SHP77 treated with DMSO at 0.1 percent for 48 hours (cell line): ENCODE measurements at places on chromosomes 6 and 20.

- DNase-seq = no peak
Measured at GRCh38 chr6:70343313-70343712, 40.4 kb upstream of the COL9A1 start.

DNA sequence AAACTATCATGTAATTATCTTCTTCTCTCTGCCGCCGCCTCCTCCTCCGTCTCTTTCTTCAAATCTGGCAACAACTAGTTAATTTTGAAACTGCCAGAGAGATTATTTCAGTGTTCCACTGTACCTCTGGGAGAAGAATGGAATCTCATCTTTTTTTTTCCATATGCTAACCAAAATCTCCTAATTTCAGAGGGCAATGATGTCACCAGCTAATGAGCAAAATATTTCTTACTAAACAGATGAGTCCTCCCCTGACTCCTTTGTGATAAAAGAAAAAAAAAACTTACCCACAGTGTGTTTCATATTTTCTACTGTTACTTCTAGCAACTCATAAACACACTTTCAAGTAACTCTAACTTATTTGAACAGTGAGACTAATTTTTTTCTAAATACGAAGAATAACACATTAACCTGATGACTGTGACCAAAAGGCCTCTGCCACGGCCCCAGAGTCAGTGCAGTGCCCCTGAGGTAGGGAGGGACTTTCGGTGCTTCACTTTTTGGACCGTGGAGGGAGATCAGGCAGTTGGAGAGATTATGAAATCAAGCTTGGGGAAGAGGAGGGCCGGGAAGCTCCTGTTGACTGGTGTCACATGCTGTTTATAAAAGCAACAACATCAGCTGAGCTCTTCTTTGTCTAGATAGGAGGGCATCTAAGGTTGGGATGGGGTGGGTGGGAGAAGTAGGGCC is 159.6 kb downstream of the SASH1 start:
- no peak for DNase-seq

DNA sequence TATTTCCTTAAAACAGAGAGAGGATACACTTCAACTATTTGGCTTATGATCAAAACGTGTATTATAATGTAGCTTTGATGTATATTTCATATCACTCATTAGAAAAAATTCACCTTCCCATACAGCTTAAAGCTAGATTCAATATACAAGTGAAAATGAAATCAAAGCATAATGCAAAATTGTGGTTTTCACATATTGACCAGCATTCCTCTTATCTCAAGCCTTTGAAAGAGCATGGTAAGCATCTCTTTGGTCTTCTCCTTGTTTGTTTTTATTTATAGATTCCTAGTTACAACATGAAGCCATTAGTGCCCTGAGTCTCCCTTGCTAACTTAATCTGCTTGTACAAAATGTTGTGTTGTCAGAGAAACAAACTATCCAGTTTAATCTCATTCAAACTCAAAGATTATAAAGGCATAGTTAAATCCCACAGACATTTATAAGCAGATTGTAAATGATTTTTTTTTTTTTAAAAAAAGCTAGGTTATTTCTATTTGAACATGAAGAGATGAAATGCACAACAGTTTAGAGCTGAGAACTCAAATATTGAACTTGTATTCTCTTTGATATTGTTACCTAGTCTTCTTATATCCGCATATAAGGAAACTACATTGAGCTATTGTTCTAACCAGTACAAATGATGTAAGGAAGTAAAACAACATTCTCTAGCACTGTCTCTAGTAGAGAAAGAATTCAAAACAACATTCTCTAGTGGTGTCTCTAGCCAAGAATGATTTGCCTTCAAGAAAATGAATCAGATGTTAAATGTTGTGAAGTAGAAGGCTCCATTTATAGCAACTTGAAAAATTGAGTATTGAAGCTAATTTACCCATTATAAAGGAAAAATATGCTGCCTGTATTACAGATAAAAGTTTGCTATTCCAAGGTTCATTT is 31.2 kb upstream of the SMIM28 start:
- DNase-seq = no peak

DNA sequence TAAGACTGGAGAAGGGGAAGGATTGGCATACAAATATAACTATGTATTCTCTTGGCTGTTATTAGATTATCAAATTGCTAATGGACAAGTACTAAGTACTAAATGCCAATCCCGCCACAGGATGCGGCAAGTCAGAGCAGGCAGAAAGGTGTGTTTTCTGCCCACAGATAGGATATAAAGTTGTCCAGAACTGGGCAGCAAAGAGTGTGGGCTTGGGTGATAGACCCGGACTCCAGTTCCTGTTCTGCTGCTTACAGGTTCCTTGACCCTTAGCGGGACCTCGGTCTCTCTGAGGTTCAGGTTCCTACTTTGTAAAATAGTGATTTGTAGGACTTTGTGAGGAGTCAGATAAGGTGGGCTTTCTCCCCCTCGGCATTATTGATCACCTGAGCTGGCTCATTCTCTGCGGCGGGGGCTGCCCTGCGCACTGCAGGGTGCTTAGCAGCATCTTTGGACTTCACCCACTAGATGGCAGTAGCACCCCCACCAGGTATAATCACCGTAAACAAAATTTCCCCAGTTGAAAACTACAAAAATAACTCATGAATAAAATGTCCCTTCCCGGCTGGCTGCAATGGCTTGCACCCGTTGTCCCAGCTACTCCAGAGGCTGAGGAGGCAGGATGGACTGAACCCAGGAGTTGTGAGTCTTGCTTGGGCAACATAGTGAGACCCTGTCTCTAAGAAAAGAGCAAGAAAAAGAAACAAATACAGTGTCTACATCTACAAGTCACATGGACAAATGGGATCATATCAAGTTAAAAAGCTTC is 193.1 kb downstream of the DOK5 start:
- DNase-seq = peak; percentile 34

DNA sequence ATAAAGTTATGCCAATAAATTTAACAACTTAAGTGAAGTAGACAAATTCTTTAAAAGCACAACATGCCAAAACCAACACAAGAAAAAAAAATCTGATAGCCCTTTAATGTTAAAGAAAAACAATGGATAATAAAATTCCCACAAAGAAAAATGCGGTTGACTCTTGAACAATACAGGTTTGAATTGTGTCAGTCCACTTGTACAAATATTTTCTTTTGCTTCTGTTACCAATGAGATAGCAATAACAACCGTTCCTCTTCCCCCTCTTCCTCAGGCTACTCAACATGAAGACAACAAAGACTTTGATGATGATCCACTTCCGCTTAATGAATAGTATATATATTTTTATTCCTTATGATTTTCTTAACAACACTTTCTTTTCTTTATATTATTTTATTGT is 283.9 kb upstream of the MAN1A1 start:
- DNase-seq = no peak

DNA sequence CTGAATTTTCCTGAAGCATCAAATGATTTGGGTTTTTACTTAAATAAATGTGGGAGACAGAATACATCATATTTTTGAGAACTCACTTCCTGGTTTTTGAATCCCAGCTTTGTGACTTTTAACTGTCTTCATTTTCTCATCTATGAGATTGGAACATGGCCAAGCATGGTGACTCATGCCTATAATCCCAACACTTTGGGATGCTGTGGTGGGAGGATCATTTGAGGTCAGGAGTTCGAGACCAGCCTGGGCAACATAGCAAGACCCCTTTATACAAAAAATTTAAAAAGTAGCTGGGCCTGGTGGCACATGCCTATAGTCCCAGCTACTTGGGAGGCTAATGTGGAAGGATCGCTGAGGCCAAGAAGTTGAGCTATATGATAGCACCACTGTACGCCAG is 122.3 kb downstream of the QKI start:
- no peak for DNase-seq

DNA sequence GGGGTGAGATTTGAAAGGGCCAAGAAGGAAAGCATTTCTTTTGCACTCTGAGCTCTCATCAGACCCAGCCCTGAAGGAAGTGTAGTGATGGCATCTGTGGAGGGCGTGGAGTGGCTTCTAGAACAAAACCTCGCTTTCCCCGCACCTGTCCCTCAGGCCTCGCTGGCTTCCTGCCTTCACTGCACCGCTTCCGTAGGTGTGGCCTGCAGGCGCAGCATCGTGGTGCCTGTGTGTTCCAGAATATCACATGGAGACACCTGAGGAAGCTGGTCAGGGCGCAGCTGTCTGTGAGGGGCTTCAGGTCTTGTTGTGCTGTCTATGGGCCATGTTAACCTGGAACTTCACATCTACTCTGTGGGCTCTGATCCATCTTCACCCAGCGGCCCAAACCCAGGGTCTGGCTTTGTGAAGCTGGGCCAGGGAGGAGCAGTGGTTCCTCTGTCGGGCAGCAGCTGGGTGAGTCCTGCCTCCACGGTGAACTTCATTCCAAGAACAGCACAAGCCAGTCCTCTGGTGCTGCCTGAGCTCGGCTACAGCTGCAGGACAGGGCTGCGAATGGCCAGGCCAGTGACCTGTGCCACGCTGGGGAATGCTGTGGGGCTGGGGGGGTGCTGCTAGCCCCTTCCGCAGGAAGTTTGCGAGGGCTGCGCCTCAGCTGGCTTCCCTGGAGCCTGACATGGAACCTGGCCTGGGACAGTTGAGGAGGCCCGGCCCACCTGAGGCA is 40.9 kb downstream of the DSTN start:
- DNase-seq = no peak

DNA sequence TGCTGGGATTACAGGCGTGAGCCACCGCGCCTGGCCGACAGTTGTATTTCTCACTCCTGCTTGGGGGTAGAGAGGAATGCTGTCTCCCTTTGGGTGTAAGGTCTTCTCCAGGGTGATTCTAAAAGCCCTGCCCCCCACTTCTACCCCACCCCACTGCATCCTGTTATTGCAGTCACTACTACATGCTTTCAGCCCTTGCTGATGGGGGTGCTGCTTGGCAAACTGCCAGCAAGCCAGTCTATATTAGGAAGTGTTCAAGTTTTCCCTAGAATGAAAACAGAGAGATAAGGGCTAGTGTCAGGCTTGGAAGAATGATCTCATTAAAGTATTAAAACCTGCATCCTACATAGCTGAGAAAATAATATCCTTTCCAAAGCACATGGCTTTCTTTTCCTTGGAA is 31.3 kb downstream of the TTI1 start:
- no peak for DNase-seq

- DNase-seq = no peak
Measured at GRCh38 chr6:7016226-7016625, 91.5 kb upstream of the RREB1 start.

DNA sequence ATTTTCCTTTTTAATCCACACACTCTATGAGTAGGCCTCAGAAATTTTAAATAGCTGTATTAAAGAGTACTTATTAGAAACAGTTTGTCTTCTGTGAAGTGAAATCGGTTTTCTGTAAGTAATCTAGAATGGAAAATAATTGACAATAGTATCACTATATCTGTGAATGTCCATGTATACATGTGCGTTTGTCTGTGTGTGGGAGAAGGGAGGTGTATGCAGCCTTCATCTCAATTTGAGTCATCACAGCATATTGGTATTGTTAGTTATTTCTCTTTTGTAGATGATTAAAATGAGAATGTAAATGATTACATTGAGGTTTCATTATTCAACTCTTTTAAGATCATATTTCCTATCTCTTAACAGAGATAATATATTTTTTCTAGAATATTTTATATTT is 206.0 kb downstream of the EYS start:
- DNase-seq = no peak

DNA sequence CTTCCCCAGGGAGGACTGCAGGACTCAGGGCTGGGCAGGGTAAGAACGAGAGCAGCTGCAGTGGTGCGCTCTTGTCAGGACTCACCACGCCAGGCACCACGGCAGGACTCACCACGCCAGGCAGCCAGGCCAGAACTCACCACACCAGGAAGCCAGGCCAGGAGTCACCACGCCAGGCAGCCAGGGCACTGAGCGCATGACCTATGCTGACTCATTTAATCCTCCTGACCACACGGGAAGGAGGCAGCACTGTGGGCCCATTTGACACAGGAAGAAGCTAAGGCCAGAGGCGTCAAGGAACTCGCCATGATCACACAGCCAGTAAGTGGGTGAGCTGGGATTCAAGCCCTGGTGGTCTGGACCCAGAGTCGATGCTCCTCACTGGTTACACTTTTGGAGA is 189.3 kb downstream of the PREX1 start:
- no peak for DNase-seq
